ENCODE measurements at places on chromosomes 2 and 18.

DNA sequence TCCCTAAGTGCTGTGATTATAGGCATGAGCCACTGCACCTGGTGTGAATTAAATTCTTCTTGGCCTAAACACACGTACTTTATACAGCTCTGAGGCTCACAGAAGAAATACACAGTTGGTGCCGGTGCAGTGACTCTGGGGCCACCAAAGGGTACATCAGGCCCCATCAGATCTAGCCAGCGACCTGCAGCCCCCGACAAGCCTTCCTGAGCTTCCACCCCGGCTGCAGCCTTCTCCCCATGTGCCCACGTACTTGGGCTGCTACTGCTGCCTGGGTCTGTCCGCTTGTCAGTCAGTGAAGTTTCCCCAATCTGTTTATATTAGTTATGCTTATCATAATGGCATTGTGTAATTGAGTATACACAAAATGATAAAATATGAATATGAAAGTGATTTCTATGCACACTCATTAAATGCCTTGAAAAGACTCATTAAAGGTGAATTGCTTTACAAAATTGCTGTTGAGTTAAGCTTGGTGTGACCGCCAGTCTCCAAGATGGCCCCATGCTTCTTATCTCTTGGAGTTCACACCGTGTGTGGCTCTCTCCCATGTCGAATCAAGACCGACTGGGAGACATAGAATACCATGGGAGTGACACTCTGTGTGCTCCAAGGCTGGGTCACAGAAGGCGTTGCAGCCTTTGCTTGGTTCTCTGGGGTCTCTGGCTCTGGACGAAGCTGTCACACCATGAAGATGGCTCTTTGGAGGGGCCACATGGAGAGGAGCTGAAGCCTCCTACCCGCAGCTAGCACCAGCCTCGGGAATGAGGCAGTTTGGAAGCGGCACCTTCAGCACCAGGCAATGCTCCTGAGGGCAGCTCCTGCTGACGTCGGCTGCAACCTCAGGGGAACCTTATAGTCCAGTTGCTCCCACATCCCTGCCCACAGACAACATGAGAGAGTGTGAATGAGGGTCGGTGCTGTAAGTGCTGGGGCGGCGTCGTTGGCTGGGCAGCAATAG is 29.2 kb upstream of the HPCAL1 start:
- no peak for DNase-seq

- DNase-seq: peak; percentile 10
These were observed 6.5 kb downstream of the GREB1 start for GRCh38 chr2:11540148-11540995.

GRCh38 chr18:66993492-66993891 is 389.6 kb upstream of the CDH19 start:
- DNase-seq: no peak

DNA sequence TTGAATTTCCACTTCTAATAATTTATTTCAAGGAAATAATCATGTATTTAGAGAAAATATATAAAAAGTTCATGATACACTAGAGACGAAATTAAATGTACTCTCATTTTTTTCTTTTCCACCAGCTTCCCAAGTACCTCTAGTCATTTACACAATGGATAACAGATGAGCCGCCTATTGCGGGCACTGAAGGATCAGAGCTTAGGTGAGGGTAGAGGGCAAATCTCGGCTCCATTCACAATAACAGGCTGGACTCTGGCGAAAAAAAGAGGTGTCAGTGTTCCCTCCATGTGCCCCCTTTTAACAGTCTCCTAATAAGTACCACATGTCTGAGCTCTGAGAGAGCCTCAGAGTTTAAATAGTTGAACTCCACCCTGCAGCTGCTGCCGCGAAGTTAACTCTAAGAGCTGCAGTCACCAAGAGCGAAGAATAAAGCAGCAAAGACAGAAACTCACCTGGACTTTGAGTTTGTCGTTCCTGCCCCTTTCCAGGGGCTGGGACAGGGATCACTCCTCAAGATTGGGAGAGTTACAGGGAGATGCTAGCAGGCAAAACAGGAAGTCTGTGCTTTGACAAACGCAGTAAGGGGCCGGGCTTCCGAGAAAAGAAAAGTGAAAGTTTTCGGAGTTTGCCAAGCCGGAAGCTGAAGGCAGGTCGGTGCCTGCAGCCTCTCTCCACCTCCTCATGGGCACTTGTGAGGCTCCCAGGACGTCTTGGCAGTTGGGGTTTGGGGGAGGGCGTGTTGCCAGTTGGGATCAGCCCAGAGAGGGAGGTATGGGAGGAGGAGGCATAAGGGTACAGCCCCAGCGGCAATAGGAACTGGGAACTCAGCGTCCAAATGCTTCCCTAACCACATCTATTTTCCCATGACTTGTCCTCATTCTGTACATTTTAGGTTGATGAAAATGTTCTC is at the start of gene SP110:
SP110 (minus strand) TSS at position 566 of the 913 bp plus-strand sequence. CDS start 3,057 bp downstream, outside the sequence.
- peak; percentile 96 for DNase-seq
